ENCODE measurements at places on chromosomes 6 and 20. TPM values are rescaled to one million over a fixed set of nuclear protein-coding genes. Genes with fewer than 3 reads are reported as not detected.

DNA sequence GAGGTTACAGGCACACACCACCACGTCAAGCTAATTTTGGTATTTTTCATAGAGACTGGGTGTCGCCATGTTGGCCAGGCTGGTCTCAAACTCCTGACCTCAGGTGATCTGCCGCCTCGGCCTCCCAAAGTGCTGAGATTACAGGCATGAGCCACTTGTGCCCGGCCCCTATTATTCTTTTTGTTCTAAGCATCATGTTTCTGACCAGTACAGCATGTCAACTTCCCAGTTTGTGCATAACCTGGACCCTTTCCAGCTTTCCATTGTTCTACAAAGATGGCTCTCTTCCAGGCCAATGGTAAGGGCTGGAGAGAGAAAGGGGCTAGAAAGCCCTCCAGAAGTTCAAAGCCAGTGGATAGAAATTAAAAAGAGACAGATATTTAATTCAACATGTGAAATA, 91.3 kb upstream of the TNFAIP3 start:
- no peak overlapping the region for H3K4me3 ChIP-seq
- no peak for DNase-seq
- no peaks in the 10 kb centered on the region for H3K27me3 ChIP-seq
- H3K4me1 ChIP-seq = no peaks in the 10 kb centered on the region
- H3K36me3 ChIP-seq = no peaks in the 10 kb centered on the region

DNA sequence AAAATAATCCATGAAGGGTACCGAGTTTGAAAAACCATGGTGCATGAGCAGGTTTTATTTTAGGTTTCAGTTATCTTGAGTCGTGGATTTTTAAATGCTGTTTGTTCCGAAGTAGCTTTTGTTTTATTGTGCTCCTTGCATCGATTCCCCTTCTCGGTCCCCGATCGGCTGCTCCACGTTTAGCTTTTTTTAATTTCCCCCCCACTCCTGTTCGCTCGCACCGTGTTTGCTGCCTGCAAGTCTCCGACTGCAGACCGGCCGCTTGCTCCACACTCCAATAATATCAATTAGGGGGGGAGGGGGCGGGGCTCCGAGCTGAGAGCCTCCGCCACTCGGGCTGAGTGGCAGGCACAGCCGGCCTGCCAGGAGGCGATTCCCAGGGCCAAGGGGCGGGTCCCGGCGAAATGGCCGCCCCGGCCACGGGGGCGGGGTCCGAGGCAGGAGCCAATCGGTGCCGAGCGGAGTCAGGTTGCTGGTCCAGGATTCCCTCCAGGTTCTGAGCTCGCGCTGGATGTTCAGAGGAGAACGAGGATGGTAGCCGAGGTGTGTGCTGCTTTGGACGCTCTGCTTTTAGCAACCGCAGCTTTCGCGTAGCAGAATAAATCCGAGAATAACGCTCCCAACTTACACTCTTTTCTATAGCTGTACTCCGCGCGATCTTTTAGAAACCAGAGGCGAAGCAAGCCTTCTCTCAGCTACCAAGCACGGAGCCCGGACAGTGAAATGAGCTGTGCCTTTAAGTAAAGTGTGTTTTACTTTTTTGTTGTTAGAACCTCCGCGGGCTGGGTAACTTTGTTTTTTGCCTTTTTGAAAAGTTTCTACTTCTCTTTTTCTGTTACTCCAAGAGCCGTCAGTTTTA, at the start of gene EPHA7:
EPHA7 (minus strand) TSS at position 256 of the 859 bp plus-strand sequence; CDS start at position 38, 218 bp downstream.
- no peaks in the 10 kb centered on the region for H3K36me3 ChIP-seq
- peaks cover 13% of the 10 kb centered on the region for H3K4me1 ChIP-seq
- H3K27me3 ChIP-seq = peaks cover 7% of the 10 kb centered on the region
- peak within 1 kb of the TSS; percentile 67 for H3K4me3 ChIP-seq
- no peak within 1 kb of the TSS for H3K27ac ChIP-seq

DNA sequence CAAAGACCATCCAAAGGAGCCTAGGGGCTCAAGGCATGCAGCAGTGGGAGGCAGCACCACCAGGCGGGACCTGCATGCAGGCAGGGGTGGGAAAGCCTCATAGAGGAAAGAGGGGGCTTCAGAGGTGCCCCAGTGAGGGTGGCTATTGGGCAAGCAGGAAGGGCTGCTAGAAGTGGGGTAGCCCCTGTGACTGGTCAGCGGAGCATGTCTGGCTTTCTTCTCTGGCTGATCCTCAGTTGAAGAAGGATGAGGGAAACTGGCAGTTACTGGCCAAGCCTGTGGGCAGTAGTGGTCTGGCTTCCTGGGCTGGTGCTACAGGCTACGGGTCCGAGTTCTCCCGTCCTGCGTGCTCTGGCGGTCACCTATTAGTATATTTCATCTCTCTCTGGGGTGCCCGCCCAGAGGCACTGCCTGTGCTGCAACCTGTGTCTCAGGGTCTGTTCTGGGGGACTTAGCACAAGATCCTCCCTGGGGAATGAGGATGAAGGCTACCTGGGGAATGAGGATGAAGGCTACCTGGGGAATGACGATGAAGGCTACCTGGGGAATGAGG, 35.9 kb upstream of the CST7 start:
- no peak for DNase-seq
- no peaks in the 10 kb centered on the region for H3K4me1 ChIP-seq
- no peaks in the 10 kb centered on the region for H3K27me3 ChIP-seq
- H3K36me3 ChIP-seq = no peaks in the 10 kb centered on the region
- no peak overlapping the region for H3K4me3 ChIP-seq
- no peak overlapping the region for H3K27ac ChIP-seq

DNA sequence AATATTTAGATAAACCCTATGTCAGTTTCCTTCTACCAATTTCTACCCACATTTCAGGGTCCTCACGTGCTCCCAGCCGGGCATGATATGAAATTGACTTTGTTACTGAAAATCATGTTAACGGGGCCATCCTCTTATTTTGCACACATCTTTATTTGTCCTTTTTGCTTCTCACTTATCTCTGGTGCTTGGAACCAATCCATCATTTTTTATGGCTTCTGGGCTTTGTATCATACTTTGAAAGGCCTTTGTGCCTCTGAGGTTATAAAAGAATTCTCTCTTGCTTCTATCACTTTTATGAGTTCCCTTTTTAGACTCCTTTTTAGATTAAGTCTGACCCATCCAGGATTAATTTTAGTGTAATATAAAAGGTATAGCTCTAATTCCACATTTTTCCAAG, 117.1 kb upstream of the PRND start:
- no peaks in the 10 kb centered on the region for H3K36me3 ChIP-seq
- H3K27me3 ChIP-seq = no peaks in the 10 kb centered on the region
- no peak for DNase-seq
- peaks cover 5% of the 10 kb centered on the region for H3K4me1 ChIP-seq
- no peak overlapping the region for H3K4me3 ChIP-seq

DNA sequence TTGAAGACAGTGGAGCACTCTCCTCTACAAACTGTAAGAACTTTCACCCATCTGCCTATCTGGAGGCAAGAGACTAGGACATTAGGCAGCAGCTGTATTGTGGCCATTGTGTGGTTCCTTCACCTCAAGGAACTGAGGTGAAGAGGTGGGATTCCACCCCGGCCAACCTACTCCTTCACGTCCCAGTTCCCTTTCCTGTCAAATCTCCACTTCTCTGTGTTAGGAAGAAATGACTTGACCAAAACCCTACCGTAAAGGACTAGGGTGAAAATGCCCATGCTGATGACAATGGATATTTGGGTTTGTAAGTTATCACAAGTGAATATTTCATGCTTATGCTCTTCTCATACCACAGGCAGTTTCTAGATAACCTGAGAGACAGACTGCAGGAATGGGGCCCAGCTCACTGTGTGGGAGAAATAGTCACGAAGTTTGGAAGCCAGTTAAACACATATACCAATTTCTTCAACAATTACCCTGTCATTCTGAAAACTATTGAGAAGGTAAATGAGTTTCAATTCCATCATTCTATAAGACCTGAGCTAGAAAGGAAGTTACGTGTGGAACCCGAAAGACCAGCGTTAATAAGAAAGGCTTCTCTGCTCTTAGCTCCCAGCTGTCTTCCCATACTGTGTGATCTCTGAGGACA, 86.6 kb downstream of the ECT2L start:
- H3K27ac ChIP-seq = no peak overlapping the region
- no peak overlapping the region for H3K4me3 ChIP-seq
- no peaks in the 10 kb centered on the region for H3K36me3 ChIP-seq
- H3K4me1 ChIP-seq = no peaks in the 10 kb centered on the region

The FAM217B gene
- 2.6 TPM for total RNA-seq

The B3GAT2 gene
- not detected for total RNA-seq

The NAA20 gene
- total RNA-seq = 2.7 TPM

The TRIM40 gene
- not detected for total RNA-seq
